Glomerular endothelial cell (primary cell): ENCODE measurements at places on chromosomes 5 and 9.

- no peak for DNase-seq
Observed at GRCh38 chr9:89534515-89535287, 36.8 kb upstream of the SEMA4D start.

DNA sequence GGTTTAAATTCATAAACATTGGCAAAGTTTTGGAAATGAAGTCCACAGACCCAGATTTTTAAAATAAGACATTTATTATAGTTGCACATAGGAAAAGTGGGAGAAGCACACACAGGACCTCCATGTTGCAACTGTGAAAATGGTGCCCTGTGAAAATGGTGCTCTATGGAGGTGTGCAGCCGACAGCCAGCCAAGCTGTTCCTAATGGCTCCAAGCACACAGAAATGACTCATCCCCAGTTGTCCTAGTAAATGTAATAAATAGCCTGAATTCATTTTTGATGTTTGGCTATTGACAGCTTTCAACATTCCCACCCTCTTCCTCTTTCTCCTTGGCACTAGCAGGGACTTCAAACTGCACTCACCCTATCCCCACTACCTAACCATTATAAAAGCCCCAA is 590.9 kb downstream of the CAAP1 start:
- no peak for DNase-seq

- no peak for DNase-seq
Observed at GRCh38 chr5:124420952-124421351, 325.5 kb downstream of the ZNF608 start.

- no peak for DNase-seq
Observed at GRCh38 chr9:93958819-93959682, 3.9 kb upstream of the BARX1 start.

GRCh38 chr9:29208670-29209069 is 1635.4 kb upstream of the C9orf72 start:
- DNase-seq: no peak
